NB4 (cell line): ENCODE measurements at places on chromosomes 6 and 20.

DNA sequence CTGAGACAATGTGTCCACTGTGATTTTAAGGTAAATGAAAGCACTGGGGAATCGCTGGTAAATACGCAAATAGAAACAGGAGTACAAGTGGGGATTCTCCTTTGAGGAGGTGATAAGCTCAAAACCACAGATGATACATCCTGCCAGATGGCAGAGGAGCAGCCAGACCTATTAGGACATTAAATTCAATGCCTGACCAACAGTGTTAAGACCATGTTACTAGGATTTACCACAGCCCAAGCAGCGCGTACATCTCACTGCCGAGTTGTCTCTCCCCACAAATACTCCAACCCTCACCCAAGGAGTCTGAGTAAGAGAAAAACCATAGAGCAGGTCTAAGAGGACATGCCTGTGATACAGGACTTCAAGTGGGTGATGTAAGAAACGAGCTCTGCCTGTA, 68.9 kb upstream of the TULP1 start:
- no peak for DNase-seq

DNA sequence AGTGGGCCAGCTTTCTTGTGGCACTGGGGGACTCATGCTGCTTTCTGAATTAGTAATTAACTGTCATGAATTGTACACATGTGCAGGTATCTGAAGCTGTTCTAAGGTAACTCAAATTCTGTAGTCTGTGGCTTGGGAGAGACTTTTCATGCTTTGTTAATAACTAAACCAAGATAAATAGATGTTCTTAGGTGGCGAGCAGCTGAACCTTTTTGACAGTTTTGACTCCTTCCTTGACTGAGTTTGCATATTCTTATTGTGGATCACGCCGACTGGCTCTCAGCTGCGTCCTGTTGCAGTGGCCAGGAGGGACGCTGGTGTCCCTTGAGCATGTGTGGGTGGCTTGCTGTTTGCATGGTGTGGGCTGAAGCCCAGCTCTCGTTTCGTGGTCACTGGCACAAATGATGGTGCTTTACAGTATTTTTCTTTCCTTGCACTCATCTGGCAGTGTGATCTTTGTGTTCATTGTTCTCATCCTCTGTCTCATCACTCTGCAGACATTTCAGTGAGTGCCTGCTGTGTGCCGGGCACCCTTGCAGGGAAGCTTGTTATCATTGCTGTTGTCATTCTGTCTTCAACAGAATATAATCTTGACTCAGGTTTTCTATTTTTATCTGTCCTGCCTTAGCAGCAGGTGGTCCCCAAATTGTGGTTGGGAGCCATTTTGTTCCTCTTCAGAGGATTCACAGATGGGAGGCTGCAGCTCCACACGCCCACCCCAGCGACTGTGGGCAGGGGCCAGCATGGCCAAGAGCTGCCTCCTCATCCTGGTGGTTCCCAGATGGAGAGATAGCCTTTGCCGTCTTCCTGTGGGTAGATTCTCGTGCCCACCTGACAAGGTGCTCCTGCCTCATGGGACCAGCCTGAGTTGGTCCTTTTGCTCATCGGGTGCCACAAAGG, 39.6 kb downstream of the DUSP22 start:
- DNase-seq, result peak; percentile 51

GRCh38 chr20:32763202-32764004, 1.2 kb downstream of the DNMT3B start:
- DNase-seq, result peak; percentile 38

DNA sequence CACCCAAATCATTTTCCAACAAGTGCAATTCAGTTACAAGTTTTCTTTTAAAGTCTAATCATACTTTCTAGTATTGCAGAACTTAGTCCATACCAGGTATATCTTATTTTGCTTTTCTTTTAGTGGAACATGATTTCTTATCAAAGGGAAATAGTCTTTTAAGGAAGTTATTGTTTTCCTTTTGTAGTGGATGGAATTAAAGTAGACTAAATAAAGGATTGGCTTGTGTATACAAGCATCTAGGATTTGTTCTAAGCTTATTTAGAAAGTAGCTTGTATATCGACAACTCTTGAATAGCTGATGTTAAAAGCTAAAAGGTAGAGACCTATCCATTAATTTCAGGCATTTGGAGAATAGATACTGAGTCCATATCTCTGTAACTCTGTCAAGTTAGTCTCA, 14.8 kb downstream of the DCBLD1 start:
- DNase-seq, result no peak

DNA sequence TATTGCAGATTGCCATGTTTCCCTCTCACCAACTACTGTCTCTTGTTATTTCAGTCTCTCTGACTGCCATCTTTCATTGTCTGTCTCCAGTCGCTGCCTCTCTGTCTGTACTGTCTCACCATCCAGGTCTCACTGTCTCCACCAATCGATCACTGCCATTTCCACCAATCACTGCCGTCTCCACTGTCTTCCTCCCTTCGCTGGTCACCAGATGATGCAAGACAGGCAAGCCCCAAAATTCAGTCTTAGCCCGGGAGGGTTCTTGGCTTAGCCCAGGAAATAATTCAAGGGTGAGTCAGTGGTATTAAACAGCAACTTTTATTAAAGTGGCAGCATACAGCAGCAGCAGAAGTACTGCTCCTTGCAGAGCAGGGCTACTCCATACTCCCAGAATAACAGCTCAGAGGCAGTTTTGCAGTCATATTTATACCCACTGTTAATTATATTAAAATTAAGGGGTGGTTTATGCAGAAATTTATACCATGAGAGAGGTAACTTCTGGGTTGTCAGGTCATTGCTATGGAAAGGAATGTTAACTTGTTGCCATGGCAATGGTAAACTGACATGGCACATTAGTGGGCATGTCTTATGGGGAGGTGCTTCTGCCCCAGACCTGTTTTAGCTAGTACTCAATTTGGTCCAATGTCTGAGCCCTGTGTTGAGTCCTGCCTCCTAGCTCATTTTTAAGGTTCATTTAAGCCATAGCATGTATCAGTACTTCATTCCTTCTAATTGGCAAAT, 23.0 kb upstream of the ECHDC1 start:
- peak; percentile 47 for DNase-seq

GRCh38 chr6:122484760-122485159, 13.2 kb upstream of the SERINC1 start:
- peak; percentile 51 for DNase-seq

- DNase-seq, result no peak
Measured at GRCh38 chr20:33751775-33752174, 20.0 kb downstream of the ZNF341 start.

- DNase-seq, result no peak
Measured at GRCh38 chr6:131636880-131637792, at the start of gene ENPP3. ENPP3 (plus strand) TSS chr6:131637302; CDS start chr6:131637385, 83 bp downstream.

GRCh38 chr20:52530571-52530970, 339.0 kb upstream of the ZFP64 start:
- DNase-seq, result no peak

GRCh38 chr6:124994648-124995047, 32.4 kb downstream of the RNF217 start:
- no peak for DNase-seq

DNA sequence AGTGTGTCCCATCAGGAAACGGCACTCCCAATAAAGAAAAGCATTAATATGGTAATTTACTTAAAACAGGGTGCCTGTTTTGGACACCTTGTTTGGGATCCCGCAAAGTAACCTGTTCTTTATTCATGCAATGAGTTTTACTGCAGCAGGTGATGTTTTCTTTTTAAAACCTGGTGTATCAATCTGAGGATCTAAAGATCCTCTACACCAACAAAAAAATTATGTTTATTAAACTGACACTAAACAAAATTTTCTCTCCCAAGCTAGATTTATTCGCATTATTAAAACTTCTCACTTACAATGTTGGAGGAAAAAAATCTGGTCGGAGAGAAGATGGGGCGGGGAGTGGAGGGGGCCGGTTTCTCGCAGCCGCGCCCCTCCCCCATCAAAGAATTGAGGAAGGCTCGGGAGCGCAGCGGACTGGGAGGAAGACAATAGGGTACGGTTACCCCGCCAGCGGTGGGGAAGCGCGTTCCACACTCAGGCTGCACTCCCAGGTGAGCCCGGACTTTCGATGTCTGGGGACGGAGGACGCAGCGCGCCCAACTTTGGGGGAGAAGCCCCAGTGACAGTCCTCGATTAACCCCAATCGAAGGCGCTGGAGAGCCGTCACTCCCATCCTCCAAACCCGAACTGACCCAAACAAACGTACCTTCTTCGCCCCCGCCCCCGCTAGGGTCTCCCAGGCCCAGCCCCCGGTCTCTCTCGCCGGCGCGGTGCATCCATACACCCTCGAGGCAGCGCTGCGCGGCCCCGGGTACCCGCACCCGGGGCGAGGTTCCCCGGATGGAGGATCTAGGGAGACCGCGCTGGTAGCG, 1.3 kb downstream of the CD24 start:
- DNase-seq, result no peak

- peak; percentile 94 for DNase-seq
Measured at GRCh38 chr20:34365765-34366213, 2.7 kb downstream of the ITCH start.

GRCh38 chr6:120990866-120991265, 343.4 kb downstream of the TBC1D32 start:
- no peak for DNase-seq

DNA sequence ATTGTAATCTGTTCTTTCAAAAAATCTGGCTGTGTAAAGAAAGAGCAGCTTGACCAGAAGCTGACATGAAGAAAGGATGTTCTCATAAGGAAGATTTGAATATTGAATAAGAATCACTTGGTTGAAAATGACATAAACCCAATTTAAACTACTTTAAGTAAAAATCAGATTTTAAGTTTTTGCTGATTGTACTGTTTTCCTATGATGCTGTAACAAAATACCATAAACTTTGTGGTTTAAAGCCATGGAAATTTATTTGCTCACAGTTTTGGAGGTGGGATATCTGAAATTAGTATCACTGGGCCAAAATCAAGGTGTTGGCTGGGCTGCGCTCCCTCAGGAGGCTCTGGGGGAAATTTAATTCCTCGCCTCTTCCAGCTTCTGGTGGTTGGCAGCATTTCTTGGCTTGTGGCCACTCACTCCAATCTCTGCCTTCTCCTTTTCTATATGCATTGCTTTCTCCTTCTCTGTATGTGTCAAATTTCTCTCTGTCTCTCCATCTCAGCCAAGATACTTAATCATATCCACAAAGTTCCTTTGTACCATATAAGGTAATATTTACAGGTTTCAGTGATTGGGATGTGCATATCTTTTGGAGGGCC, 141.2 kb upstream of the ZFP64 start:
- no peak for DNase-seq

DNA sequence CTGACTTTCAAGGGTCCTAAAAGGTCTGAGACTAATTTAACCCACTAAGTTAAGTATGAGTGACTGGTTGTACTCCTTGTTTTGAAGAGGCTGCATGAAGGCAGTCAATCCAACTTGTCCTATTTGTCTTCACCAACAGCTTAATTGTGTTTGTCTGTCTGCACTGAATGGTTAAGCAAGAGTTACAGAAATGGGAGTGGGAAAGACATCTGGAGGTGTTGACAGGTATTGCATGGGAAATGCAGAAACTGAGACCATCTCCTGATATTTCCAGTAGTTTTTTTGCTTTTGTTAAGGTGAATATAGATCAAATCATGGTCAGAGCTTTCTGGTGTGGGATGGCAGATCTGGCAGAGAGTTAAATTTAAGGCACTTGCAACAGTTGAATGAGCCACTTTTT, 6.5 kb downstream of the FUT9 start:
- no peak for DNase-seq

GRCh38 chr6:145323646-145324045, 411.7 kb downstream of the EPM2A start:
- DNase-seq, result no peak

- no peak for DNase-seq
Measured at GRCh38 chr20:31662372-31662854, 24.7 kb downstream of the COX4I2 start.

GRCh38 chr6:103047567-103047966, 1654.1 kb downstream of the GRIK2 start:
- DNase-seq, result no peak

GRCh38 chr6:35161266-35161665, 20.1 kb upstream of the TCP11 start:
- DNase-seq, result no peak

DNA sequence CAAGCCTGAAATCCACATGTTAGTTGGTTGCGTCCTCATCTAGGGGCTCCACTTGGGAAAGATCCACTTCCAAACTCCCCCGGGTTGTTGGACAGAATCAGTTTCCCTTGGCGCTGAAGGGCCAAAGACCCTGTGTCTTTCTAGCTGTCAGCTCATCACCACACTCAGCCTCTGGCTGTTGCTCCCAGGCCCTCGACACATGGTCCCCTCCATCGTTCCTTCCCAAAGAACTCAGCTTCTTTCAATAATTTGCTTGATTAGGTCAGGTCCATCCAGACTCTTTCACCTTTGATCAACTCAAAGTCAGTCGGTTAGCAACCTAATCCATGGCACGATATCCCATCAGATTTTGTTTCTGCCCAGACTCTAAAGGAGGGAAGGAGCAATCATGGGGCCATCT, 254.8 kb upstream of the SULF2 start:
- DNase-seq, result no peak

DNA sequence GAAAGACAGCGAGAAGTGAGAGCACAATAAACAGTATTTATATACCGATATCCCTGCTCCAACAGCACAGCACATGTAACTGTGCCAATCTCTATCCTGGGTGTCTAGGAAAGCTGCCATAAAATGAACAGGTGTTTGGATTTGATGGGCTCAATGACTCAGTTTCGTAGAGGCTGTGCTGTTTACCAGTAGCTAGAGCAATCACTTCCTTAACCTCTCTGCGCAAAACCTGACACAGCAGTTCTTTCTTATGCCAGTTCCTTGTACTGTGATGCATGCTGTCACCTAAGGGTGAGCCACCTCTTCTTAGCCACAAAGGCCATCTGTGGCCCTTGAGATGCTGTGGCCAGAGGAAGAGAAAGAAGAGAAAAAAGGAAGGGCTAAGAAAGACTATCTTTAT, 59.3 kb downstream of the SHPRH start:
- no peak for DNase-seq

DNA sequence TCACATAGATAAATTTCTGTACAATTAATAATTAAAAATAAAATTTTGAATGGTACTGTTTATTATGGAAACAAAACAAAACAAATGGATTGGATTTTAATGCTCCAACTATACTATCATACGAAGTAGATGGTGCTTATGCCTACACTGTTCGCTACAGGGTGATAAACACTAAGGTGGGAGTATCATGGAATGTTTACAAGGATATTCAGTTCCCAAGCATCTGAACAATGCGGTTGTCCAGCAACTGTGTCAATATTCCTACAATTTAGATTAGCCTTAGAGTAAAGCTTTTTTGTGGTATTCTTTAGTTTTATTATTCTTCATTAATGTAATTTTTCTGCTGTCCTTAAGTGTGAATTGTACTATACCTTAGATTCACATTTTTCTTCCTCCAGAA, 105.1 kb downstream of the MMS22L start:
- no peak for DNase-seq

GRCh38 chr6:9412951-9413559, 977.7 kb upstream of the SLC35B3 start:
- DNase-seq, result peak; percentile 59
